ENCODE measurements at places on chromosomes 2 and 18. TPM values are rescaled to one million over a fixed set of nuclear protein-coding genes. Genes with fewer than 3 reads are reported as not detected.
A peak's percentile ranks its signal among the peaks of the same experiment; 100 is the strongest.

C1QL2 gene
- not detected for total RNA-seq

C2orf81 gene
- total RNA-seq, result 5.8 TPM

GRCh38 chr2:40531359-40531758 is 79.5 kb upstream of the SLC8A1 start:
- no peaks in the 10 kb centered on the region for H3K27me3 ChIP-seq
- no peaks in the 10 kb centered on the region for H3K4me1 ChIP-seq
- DNase-seq, result no peak
- H3K36me3 ChIP-seq, result no peaks in the 10 kb centered on the region
- H3K27ac ChIP-seq, result no peak overlapping the region

ACADL gene
- not detected for total RNA-seq

DNA sequence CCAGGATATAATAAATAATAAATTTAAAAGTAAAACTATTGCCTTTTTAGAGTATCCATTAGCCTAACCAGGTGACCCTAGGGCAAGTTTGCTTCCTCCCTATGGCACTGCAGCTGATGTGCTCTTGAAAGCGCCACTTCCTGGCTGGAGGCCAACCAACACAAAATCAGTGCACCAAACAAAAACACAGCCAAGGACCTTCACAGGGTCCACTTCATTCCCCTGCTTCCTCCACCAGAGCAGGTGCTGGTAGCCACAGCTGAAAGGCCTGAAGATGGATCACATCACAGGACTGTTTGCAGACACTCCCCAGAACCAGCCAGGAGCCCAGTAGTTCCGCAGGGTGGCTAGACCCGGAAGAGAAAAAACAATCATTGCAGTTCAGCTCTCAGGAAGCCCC is 108.8 kb downstream of the TWIST2 start:
- H3K4me1 ChIP-seq, result no peaks in the 10 kb centered on the region
- H3K36me3 ChIP-seq, result no peaks in the 10 kb centered on the region
- no peak overlapping the region for H3K4me3 ChIP-seq
- H3K27ac ChIP-seq, result no peak overlapping the region

- H3K4me1 ChIP-seq, result no peaks in the 10 kb centered on the region
- H3K27ac ChIP-seq, result no peak overlapping the region
- no peak overlapping the region for H3K4me3 ChIP-seq
Measured at GRCh38 chr2:66548422-66548821, 113.5 kb downstream of the MEIS1 start.

TBR1 gene
- total RNA-seq, result not detected

- peaks cover 2% of the 10 kb centered on the region for H3K27me3 ChIP-seq
- H3K4me1 ChIP-seq, result peaks cover 7% of the 10 kb centered on the region
- DNase-seq, result no peak
- no peak overlapping the region for H3K27ac ChIP-seq
- peaks cover 25% of the 10 kb centered on the region for H3K36me3 ChIP-seq
Measured at GRCh38 chr2:157319795-157320194, 5.8 kb downstream of the ERMN start.

DNA sequence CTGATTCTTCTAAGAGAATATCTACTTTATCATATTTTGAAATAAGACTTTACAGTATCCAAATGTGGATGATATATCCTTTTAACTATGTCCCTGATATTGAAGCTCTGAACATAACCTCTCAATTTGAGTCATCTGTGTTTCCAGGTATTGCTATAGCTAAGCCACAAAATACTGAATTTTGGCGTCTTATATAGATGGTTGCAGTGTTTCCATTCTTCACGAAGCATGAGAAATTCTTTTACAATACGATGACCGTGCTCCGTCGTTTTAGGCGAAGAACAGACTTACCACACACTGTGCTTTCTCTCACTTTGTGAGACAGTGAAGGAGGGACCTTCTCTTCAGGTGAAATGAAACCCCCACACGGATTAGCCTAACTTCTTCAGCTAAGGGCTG is 45.3 kb downstream of the LRRFIP1 start:
- no peaks in the 10 kb centered on the region for H3K36me3 ChIP-seq
- H3K4me3 ChIP-seq, result peak overlapping the region; percentile 90
- no peak for DNase-seq
- H3K4me1 ChIP-seq, result peaks cover 39% of the 10 kb centered on the region
- H3K27ac ChIP-seq, result peak overlapping the region; percentile 94
- peaks cover 2% of the 10 kb centered on the region for H3K27me3 ChIP-seq

DNA sequence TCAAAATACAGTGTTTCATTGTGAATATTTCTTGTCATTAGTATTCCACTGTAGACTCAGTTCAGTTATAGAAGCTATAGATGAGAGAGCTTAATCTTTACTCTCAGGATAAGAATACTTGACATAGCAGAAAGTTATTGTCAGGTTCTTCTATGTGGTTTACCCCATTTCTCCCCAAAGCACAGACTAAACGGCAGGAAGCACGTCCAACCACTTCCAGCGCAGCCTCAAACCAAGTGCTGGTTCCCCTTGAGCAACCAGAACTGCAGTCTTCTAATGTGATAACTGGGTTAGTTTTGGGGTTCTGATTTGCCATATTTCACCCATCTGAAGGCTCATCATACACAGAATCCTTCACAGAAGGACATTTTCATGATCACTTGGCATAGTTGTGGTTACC is 324.7 kb downstream of the SLC8A1 start:
- peak; percentile 34 for DNase-seq
- H3K4me1 ChIP-seq, result peaks cover 9% of the 10 kb centered on the region
- H3K27me3 ChIP-seq, result peaks cover 11% of the 10 kb centered on the region
- H3K4me3 ChIP-seq, result no peak overlapping the region
- no peaks in the 10 kb centered on the region for H3K36me3 ChIP-seq

- no peaks in the 10 kb centered on the region for H3K36me3 ChIP-seq
- no peak for DNase-seq
- H3K4me3 ChIP-seq, result no peak overlapping the region
- H3K27ac ChIP-seq, result no peak overlapping the region
- no peaks in the 10 kb centered on the region for H3K27me3 ChIP-seq
Measured at GRCh38 chr18:43420950-43421349, 143.7 kb upstream of the SYT4 start.

DNA sequence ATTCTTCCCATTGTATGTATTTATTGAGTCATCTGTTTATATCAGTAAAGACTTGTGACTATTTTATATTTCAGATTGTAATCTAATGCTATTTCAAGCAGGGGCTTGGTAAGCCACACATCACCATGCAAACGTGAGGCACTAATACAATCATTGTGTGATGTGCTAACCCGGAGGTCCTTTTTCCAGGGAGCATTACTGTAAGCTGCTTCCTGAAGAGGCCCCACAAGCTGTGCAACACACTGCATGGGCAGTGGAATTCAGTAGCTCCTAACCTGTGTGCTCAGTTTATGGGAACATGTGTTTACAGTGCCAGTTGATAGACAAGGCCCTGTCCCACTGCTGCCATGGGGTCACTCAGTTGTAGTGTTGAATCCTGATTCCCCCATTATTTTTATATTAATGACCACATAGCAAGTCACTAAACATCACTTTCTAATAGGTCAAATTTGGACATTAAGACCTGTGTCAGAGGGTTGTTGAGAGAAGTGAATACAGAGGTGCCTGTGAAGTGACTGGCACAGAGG is 162.9 kb downstream of the FHOD3 start:
- no peaks in the 10 kb centered on the region for H3K4me1 ChIP-seq
- H3K36me3 ChIP-seq, result no peaks in the 10 kb centered on the region
- no peak overlapping the region for H3K4me3 ChIP-seq
- DNase-seq, result no peak
- H3K27me3 ChIP-seq, result peaks cover 17% of the 10 kb centered on the region

DNA sequence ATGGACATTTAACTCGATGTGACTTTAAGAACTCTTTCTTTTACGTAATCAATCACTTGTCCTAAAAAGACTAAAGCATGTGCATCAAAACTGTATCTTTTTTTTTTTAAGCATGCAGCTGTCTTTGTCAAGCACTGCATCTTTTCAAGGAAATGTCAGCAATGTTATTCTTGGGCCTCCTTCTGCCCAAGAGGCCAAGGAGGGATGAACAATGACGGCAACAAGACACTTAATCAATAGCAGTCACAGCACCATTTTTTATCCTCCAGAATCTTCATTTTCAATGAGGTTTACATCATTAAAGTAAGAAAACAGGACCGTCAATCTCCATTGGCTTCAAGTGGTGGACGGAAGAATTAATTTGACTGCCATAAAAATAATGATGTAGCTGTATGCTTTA is 253.8 kb downstream of the AFF3 start:
- DNase-seq, result no peak
- H3K4me1 ChIP-seq, result no peaks in the 10 kb centered on the region
- H3K27me3 ChIP-seq, result no peaks in the 10 kb centered on the region
- H3K4me3 ChIP-seq, result no peak overlapping the region
- no peak overlapping the region for H3K27ac ChIP-seq

ANKZF1 gene
- 170 TPM for total RNA-seq

GRCh38 chr2:8030573-8031303 is 651.1 kb upstream of the ID2 start:
- no peak overlapping the region for H3K27ac ChIP-seq
- H3K36me3 ChIP-seq, result no peaks in the 10 kb centered on the region
- no peaks in the 10 kb centered on the region for H3K4me1 ChIP-seq

DNA sequence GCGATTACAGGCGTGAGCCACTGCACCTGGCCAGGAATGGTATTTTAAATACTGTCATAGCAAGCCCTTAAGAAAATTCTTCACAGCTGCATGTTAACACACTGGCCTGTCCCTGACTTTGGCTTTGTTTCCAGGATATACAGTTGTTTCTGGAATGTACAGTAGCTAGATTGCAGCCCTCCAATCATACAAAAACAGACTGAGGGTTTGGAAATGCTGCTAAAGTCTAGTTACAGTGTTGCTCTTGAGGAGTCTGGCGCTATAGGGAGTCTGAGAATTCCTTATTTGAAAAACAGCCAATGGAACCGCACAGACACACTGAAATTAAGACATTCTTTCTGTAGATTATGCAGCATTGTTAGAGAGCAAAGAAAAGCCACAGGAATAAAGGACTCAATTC is 37.7 kb downstream of the STON1 start:
- no peak overlapping the region for H3K27ac ChIP-seq
- no peaks in the 10 kb centered on the region for H3K36me3 ChIP-seq
- peaks cover 3% of the 10 kb centered on the region for H3K4me1 ChIP-seq
- H3K27me3 ChIP-seq, result no peaks in the 10 kb centered on the region

HOXD13 gene
- not detected for total RNA-seq

DNA sequence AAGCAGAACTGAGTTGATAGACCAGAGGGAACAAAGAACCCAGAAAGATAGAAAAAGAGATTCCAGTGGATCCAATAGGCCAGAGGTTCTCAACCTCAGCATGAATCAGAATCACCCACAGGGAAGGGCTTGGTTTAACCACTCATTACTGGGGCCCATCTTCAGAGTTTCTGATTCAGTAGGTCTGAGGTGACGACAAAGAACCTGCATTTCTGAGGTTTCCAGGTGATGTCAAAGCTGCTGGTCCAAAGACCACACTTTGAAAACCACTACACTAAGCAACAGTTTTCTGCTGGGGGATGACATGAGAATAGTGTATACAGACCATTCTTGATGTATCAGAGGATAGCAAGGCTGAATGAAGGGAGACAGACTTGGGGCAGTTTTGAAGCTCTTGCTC is 296.9 kb upstream of the STON1 start:
- H3K36me3 ChIP-seq, result peaks cover 3% of the 10 kb centered on the region
- H3K27ac ChIP-seq, result no peak overlapping the region
- H3K27me3 ChIP-seq, result no peaks in the 10 kb centered on the region
- H3K4me3 ChIP-seq, result no peak overlapping the region

DNA sequence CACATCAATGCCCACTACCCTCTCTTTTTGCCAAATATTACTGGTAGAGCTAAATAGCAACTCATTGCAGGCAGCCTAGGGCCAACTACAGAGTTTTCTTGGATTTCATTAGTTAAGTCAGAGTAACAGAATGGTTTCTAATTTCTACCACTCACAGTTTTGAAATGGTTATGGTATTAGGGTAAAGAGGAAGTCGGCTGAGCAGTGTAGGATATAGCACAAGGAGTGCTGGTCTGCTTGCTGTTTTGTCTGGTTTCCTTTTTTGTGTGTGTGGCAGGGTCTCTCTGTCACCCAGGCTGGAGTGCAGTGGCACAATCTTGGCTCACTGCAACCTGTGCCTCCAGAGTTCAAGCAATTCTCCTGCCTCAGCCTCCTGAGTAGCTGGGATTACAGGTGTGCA is 289.2 kb upstream of the CCDC68 start:
- H3K36me3 ChIP-seq, result no peaks in the 10 kb centered on the region
- H3K4me1 ChIP-seq, result no peaks in the 10 kb centered on the region
- no peak for DNase-seq
- no peak overlapping the region for H3K27ac ChIP-seq
- H3K4me3 ChIP-seq, result no peak overlapping the region

GRCh38 chr2:55013936-55014335 is 36.3 kb downstream of the RTN4 start:
- H3K27me3 ChIP-seq, result no peaks in the 10 kb centered on the region
- H3K4me1 ChIP-seq, result peaks cover 29% of the 10 kb centered on the region
- DNase-seq, result no peak
- H3K27ac ChIP-seq, result no peak overlapping the region
- peaks cover 4% of the 10 kb centered on the region for H3K36me3 ChIP-seq
- no peak overlapping the region for H3K4me3 ChIP-seq

DHRS9 gene
- total RNA-seq, result 0.36 TPM

DNA sequence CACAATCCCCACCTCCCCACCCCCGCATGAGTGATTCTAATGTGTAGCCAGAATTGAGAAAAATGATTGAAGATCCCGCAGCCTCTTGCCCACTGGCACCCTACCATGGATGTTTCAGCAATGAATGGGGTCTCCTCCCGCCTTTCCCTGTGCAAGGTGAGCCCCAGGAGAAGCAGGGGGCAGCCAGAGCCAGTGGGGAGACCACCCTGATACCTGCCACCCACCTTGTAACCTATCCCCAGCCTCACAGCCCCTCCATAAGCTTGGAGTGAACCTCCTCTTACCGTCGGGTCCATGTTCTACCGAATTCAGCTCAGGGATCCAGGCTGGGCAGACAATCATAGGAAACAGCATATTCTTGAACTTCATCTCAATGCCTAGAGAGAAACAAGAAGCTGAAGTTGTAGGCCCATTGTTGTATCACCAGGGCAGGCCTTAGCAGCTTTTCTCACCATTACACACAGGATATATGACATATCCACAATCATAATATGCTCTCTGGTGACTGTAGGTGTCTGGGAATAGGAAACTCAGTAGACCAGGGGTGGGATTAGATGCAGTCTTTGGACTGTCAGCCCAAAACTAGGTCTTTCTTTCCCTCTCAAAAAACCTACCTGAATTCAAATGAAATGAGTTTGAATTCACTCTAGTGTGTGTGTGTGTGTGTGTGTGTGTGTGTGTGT is 30.9 kb downstream of the XDH start:
- H3K4me3 ChIP-seq, result no peak overlapping the region
- H3K27ac ChIP-seq, result no peak overlapping the region
- no peaks in the 10 kb centered on the region for H3K36me3 ChIP-seq

- DNase-seq, result no peak
- peaks cover 5% of the 10 kb centered on the region for H3K36me3 ChIP-seq
- H3K27me3 ChIP-seq, result no peaks in the 10 kb centered on the region
- H3K4me3 ChIP-seq, result peak overlapping the region; percentile 95
- H3K4me1 ChIP-seq, result peaks cover 33% of the 10 kb centered on the region
Measured at GRCh38 chr2:26344581-26345282, 1.2 kb upstream of the SELENOI start.

DNA sequence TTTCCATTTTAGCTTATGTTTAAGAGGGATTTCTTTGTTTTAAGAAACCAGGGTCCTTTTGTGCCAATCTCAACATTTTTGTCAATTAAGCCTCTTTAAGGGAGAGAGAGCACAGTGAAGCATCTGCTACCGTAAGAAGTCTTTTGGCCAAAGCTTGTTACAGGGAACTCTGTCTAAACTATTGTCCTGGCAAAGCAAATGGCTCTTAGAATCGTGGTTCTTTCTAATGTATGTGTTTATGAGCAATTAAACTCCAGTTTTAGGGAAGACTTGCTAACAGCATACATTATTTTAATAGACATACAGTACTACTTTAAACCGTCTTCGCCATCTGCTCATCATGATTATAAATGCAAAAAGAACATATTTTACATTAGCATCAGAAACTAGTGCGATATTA is 202.1 kb downstream of the CDCA7 start:
- peaks cover 15% of the 10 kb centered on the region for H3K27me3 ChIP-seq
- H3K36me3 ChIP-seq, result no peaks in the 10 kb centered on the region
- H3K27ac ChIP-seq, result no peak overlapping the region
- no peak for DNase-seq

Measured in activated naive CD8-positive, alpha-beta T cell treated with anti-CD3 and anti-CD28 coated beads, Interleukin-2, amount 10 ng/mL, durations not matched to agents 7 days and 5 days (primary cell).